GM23338 (cell line): ENCODE measurements at places on chromosomes 16 and 17.
A peak's percentile ranks its signal among the peaks of the same experiment; 100 is the strongest.

DNA sequence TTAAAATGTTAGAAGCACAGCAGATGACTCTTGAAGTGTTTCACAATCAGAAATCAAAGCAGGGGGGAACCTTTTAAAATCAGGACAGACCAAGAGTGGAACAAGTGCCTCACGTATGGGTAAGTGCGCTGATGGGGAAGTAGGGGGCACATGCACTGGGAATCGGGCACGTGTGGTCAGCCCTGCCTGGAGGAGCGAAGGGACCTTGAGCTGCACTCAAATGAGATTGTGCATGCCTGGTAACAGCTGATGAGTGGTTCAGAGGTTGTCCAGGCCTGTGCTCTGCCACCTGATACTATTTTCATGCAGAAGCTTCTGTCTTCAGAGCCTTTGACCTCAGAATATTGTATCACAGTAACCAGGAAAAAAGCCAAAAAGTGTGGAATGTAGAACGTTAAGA, 13.7 kb upstream of the XYLT2 start:
- H3K27me3 ChIP-seq: no peaks in the 10 kb centered on the region
- no peaks in the 10 kb centered on the region for H3K36me3 ChIP-seq
- H3K4me3 ChIP-seq: no peak overlapping the region
- H3K4me1 ChIP-seq: no peaks in the 10 kb centered on the region
- H3K27ac ChIP-seq: no peak overlapping the region

DNA sequence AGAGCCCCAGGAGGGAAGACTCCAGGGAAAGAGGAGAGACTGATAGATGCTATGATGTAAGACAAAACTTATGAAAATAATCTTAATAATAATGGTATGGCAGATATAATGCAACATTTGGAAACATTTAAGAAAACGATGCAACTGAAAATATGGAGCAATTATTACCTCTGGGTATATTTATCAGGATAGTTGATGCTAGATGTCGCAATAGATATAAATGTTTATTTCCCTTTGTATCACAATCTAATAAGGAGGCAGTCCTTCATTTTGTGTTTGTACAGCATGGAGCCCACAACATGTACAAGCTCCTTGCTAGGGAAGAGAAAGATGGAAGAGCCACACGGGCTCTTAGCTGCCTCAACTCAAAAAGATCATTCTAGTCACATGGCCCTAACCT, 101.1 kb upstream of the TMEM132E start:
- no peaks in the 10 kb centered on the region for H3K27me3 ChIP-seq
- no peaks in the 10 kb centered on the region for H3K36me3 ChIP-seq
- H3K27ac ChIP-seq: no peak overlapping the region
- DNase-seq: no peak

GRCh38 chr16:12724226-12724625, 79.5 kb downstream of the CPPED1 start:
- no peak overlapping the region for H3K27ac ChIP-seq
- DNase-seq: no peak
- no peak overlapping the region for H3K4me3 ChIP-seq
- H3K36me3 ChIP-seq: no peaks in the 10 kb centered on the region

- no peaks in the 10 kb centered on the region for H3K36me3 ChIP-seq
- no peak overlapping the region for H3K27ac ChIP-seq
- peaks cover 24% of the 10 kb centered on the region for H3K27me3 ChIP-seq
- H3K4me3 ChIP-seq: no peak overlapping the region
Observed at GRCh38 chr17:50934161-50934560, 68.0 kb upstream of the TOB1 start.

GRCh38 chr16:82699711-82700495, 73.1 kb downstream of the CDH13 start:
- H3K4me3 ChIP-seq: no peak overlapping the region
- no peaks in the 10 kb centered on the region for H3K36me3 ChIP-seq
- no peak overlapping the region for H3K27ac ChIP-seq

- no peaks in the 10 kb centered on the region for H3K27me3 ChIP-seq
- no peak for DNase-seq
- no peaks in the 10 kb centered on the region for H3K36me3 ChIP-seq
- no peak overlapping the region for H3K4me3 ChIP-seq
- peaks cover 10% of the 10 kb centered on the region for H3K4me1 ChIP-seq
Observed at GRCh38 chr16:27241658-27242057, 26.9 kb downstream of the NSMCE1 start.

DNA sequence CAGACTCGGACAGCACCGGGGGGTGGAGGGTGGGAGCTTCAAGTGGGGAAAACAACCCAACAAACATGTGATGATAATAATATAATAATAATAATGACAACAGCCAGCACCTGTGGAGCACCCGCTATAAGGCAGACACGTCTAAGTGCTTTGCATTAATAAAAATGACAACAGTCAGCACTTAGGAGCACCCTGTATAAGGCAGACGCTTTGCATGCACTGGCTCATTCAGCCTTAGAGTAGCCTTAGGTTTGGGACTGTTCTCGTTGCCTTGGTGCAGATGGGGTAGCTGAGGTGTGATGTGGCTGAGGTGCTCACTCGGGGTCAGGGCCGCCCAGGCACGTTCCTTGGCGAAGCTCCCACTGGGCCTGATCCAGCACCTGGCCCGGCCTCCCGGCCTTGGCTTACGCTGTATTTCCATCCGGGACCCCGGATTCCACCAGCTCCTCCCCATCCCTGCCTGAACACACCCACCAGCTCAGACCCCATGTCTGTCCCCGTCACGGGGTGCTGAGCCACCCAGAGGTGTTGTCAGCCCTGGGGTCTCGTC, 144.0 kb upstream of the CIBAR2 start:
- no peak overlapping the region for H3K4me3 ChIP-seq
- H3K36me3 ChIP-seq: no peaks in the 10 kb centered on the region
- no peak overlapping the region for H3K27ac ChIP-seq
- H3K4me1 ChIP-seq: no peaks in the 10 kb centered on the region
- no peaks in the 10 kb centered on the region for H3K27me3 ChIP-seq

- H3K27ac ChIP-seq: no peak overlapping the region
- H3K27me3 ChIP-seq: no peaks in the 10 kb centered on the region
- no peaks in the 10 kb centered on the region for H3K36me3 ChIP-seq
- H3K4me3 ChIP-seq: no peak overlapping the region
- no peak for DNase-seq
Observed at GRCh38 chr17:29112771-29113295, 67.4 kb downstream of the MYO18A start.

DNA sequence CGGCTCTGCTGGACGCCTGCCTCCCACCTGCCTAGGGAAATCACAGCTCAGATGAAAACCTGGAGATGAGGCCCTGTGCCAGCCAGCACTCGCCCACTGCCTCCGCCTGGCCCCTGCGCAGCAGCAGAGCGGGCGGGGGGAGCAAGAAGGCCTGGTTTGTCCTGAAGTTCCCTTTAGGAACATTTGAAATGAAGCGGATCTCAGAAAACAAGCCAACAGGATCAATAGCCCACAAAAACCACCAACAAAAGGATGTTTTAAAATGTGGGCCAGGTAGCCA, 48.0 kb downstream of the RBFOX3 start:
- H3K27me3 ChIP-seq: no peaks in the 10 kb centered on the region
- H3K4me3 ChIP-seq: no peak overlapping the region
- no peak for DNase-seq
- H3K27ac ChIP-seq: no peak overlapping the region

GRCh38 chr16:11452298-11452697, 107.0 kb downstream of the RMI2 start:
- H3K27me3 ChIP-seq: no peaks in the 10 kb centered on the region
- DNase-seq: peak; percentile 38
- H3K27ac ChIP-seq: no peak overlapping the region
- H3K4me1 ChIP-seq: no peaks in the 10 kb centered on the region
- H3K36me3 ChIP-seq: no peaks in the 10 kb centered on the region
- no peak overlapping the region for H3K4me3 ChIP-seq

DNA sequence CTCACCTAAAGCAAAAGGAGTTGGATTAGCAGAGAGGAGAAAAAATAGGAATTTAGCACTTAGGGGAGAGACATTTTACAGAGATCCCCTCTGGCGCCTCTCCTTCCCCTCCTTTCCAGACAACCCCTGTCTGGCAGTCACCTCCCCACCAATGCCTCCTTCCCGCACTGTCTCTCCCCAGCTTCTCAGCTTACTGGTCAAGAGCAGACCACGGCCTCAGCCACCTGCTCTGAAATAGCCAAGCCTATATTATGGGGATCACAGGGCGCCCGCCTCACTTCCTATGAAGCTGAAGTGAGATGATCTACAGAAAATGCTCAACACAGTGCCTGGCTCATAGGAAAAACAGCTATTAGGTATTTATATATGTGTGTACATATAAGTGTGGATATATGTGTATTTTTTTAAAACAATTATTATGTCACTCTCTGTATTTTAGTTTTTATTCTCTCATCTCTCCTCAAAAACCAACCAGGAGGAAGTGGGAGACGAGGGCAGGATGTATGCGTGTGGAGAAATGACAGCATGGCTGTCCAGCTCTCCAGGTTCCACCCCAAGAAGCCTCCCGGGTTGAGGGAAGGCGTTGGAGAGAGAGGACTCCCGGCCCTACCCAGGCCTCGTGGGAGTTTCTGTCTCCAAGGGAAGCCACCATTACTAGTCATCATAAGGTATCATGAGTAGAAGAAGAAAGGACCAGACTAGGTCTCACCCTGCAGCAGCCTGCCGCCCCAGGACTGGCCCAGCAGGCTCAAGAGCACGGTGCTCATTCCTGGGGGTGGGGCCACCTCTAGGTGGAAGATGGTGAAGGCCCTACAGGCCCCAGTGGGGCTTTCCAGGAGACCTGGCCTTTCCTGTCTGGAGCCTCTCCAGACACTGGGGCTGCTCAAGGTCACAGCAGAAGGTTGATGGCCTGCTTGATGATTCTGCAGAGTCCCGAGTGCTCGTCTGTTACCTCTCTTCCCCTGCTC, 27.2 kb downstream of the MAP3K14 start:
- H3K27me3 ChIP-seq: no peaks in the 10 kb centered on the region
- no peak overlapping the region for H3K27ac ChIP-seq
- no peaks in the 10 kb centered on the region for H3K36me3 ChIP-seq
- H3K4me3 ChIP-seq: no peak overlapping the region

- peaks cover 41% of the 10 kb centered on the region for H3K4me1 ChIP-seq
- DNase-seq: peak; percentile 59
- H3K36me3 ChIP-seq: no peaks in the 10 kb centered on the region; the same call in 1 of the 2 replicates
- no peaks in the 10 kb centered on the region for H3K27me3 ChIP-seq
- H3K4me3 ChIP-seq: peak overlapping the region; percentile 64
- peak overlapping the region; percentile 50; the same call in 1 of the 2 replicates for H3K27ac ChIP-seq
Observed at GRCh38 chr17:16492613-16493530, 879 bp upstream of the LRRC75A start.

GRCh38 chr16:24511792-24512191, 27.6 kb upstream of the RBBP6 start:
- H3K4me3 ChIP-seq: no peak overlapping the region
- no peak for DNase-seq
- H3K36me3 ChIP-seq: no peaks in the 10 kb centered on the region
- H3K4me1 ChIP-seq: no peaks in the 10 kb centered on the region
- no peak overlapping the region for H3K27ac ChIP-seq

- no peak overlapping the region for H3K27ac ChIP-seq
- H3K36me3 ChIP-seq: no peaks in the 10 kb centered on the region
- DNase-seq: no peak
- no peaks in the 10 kb centered on the region for H3K27me3 ChIP-seq
Observed at GRCh38 chr16:48534601-48535340, 75.2 kb downstream of the N4BP1 start.

DNA sequence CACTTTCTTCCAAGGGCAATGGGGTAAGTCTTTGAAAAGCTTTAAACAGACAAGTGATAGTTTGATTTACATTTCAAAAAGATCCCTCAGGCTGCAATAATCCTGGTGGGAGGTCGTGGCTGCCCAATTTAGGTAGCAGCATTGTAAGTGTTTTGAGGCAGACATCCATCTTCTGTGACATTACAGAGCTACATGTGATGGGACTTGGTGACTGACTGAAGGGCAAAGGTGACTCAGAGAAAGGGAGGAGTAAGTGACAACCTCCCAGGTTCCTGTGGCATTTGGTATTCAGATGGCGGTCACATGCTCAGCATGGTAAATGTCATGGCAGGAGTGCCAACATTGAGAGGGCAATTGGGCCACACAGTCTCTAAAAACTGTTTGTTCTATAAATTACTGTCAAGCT, 26.5 kb downstream of the STAT3 start:
- peaks cover 33% of the 10 kb centered on the region for H3K4me1 ChIP-seq
- no peaks in the 10 kb centered on the region for H3K27me3 ChIP-seq
- no peak for DNase-seq
- 0 out of 2 replicates have a peak overlapping the region, but pooled peaks have one; percentile 8 for H3K4me3 ChIP-seq
- H3K36me3 ChIP-seq: no peaks in the 10 kb centered on the region

DNA sequence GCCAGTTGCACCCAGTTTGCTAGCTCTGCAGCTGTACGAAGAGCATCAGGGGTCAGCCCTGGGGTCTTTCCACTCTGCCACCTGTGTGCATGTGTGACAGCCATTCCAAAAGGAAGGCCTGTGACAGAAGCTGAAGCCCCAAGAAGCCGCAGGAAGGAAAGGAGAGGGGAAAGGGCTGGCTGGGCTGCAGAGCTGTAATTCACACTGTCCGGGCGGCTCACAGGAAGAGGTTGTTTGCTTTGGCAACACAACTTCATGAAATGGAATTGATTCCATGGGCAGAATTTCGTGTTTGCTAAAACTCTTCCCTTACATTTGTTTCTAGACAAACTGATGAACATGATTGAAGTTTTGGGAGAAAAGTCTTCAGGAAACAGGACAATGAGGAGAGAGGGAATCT, 14.8 kb downstream of the TMEM204 start:
- DNase-seq: no peak
- no peak overlapping the region for H3K4me3 ChIP-seq
- H3K27ac ChIP-seq: no peak overlapping the region
- H3K27me3 ChIP-seq: no peaks in the 10 kb centered on the region
- no peaks in the 10 kb centered on the region for H3K36me3 ChIP-seq

- no peak overlapping the region for H3K27ac ChIP-seq
- peaks cover 3% of the 10 kb centered on the region; the same call in 1 of the 2 replicates for H3K4me1 ChIP-seq
- H3K36me3 ChIP-seq: no peaks in the 10 kb centered on the region
Observed at GRCh38 chr16:17803625-17804410, 333.1 kb upstream of the XYLT1 start.

DNA sequence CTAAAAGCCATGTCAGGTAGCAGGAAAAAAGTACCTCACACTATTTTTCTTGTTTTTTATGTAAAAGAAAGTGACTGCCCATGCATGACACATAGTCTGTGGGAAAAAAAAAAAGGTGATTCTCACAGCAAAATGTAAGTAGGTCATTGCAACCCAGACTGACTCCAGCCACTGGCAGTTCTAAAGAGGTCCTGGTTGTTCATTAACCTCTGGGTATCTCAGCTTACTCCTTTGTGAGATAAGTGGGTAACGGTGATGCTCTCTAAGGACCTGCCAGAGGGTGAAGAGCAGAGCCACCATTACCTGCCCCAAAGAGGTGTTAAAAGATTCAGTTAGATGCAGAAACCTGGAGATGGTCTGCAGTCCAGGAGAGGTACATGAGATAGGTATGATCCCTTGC, 531.9 kb downstream of the GRIN2A start:
- DNase-seq: no peak
- H3K4me3 ChIP-seq: no peak overlapping the region
- H3K4me1 ChIP-seq: peaks cover 9% of the 10 kb centered on the region; the same call in 1 of the 2 replicates

GRCh38 chr16:31080756-31081419, 6.7 kb downstream of the ZNF646 start:
- H3K27me3 ChIP-seq: no peaks in the 10 kb centered on the region
- peaks cover 7% of the 10 kb centered on the region; the same call in 1 of the 2 replicates for H3K36me3 ChIP-seq
- H3K4me1 ChIP-seq: no peaks in the 10 kb centered on the region
- H3K27ac ChIP-seq: no peak overlapping the region

- peak; percentile 30 for DNase-seq
- no peaks in the 10 kb centered on the region for H3K36me3 ChIP-seq
- H3K4me1 ChIP-seq: peaks cover 30% of the 10 kb centered on the region
- peaks cover 42% of the 10 kb centered on the region for H3K27me3 ChIP-seq
- H3K27ac ChIP-seq: no peak overlapping the region
Observed at GRCh38 chr17:4788159-4788806, 481 bp upstream of the GLTPD2 start.
